Stimulated activated CD4-positive, alpha-beta T cell treated with anti-CD3 and anti-CD28 coated beads, TNF-alpha, amount 100 ng/mL, for 1 hour (primary cell): ENCODE measurements at places on chromosomes 12 and 14.

GRCh38 chr12:109631302-109631701 is 57.7 kb downstream of the MVK start:
- no peak for DNase-seq

- no peak for DNase-seq
These were observed 44.6 kb downstream of the HMGA2 start for GRCh38 chr12:65868878-65869277.

GRCh38 chr14:61247935-61248334 is 33.2 kb downstream of the TMEM30B start:
- no peak for DNase-seq

GRCh38 chr12:24750263-24750662 is 198.6 kb downstream of the BCAT1 start:
- DNase-seq = no peak

DNA sequence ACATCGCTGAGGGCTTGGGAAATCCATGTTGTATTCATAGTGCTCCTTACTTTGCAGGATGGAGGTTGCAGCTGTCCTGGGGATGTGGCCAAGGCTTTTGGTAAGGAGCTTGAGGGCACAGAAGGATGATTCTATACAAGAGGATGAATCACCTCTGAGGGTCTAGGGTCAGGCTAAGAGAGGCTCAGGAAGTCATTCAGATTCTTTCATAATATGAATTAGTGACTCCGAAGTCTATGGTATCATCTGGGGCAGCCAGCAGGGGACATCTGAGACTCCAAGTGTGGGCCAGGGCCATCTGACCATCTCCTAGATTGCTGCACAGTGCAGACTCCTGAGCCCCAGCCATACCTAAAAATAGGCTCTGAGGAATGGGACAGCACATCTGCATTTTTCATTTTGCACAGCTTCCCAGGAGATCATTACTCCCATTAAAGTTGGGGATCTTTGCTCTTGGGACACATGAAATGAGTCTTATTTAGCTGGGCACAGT is 4.8 kb downstream of the GMPR2 start:
- DNase-seq = no peak

- no peak for DNase-seq
These were observed 9.1 kb downstream of the PACS2 start for GRCh38 chr14:105323663-105324062.

DNA sequence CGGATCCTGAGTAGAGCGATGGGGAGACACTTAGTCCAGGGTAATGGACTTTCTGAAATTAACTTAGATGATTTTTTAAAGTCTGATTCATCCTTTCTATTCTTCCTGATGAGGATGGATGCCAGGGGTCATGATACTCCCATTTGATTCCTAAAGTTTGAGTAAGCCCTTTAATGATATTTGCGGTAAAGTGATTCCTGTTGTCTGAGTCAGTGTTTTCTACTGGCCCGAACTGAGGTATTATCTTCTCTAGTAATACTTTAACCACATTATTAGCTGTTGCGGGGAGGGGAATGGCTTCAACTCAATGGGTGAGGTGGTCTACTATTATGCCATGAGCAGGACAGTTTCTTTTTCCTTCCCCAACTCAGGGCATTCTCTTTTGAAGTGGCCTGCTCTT is 111.6 kb downstream of the RIN3 start:
- DNase-seq = no peak

GRCh38 chr14:75982266-75983018 is 647 bp upstream of the TGFB3 start:
- peak; percentile 38 for DNase-seq
